Activated CD4-positive, alpha-beta T cell treated with anti-CD3 and anti-CD28 coated beads, Interleukin-10, Interleukin-2, amounts not matched to agents 100 ng/mL and 50 ng/mL, durations not matched to agents 16 hours and 8 hours (primary cell): ENCODE measurements at places on chromosomes 13 and 19.

- no peak for DNase-seq
These were observed 17.5 kb upstream of the CAMSAP3 start for GRCh38 chr19:7578127-7578526.

- no peak for DNase-seq
These were observed 16.1 kb upstream of the SACS start for GRCh38 chr13:23449398-23450162.

DNA sequence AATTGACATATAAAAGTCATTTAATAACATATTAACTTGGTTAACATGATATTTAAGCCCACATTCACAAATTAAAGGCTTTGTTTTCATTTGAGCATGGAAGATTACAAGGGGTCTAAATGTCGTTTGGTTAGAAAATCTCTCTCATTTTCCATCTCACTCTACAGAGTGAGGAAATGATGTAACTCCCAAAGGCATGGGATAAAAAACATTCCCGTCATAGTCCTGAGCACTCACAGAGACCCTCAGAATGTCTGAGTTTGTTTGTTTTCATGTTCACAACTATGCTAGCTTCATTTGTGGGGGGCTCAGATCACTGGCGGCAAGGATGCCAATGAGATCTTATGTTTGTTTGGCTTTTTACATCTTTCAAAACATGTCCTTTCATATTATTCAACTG, 307.5 kb downstream of the TBC1D4 start:
- no peak for DNase-seq

DNA sequence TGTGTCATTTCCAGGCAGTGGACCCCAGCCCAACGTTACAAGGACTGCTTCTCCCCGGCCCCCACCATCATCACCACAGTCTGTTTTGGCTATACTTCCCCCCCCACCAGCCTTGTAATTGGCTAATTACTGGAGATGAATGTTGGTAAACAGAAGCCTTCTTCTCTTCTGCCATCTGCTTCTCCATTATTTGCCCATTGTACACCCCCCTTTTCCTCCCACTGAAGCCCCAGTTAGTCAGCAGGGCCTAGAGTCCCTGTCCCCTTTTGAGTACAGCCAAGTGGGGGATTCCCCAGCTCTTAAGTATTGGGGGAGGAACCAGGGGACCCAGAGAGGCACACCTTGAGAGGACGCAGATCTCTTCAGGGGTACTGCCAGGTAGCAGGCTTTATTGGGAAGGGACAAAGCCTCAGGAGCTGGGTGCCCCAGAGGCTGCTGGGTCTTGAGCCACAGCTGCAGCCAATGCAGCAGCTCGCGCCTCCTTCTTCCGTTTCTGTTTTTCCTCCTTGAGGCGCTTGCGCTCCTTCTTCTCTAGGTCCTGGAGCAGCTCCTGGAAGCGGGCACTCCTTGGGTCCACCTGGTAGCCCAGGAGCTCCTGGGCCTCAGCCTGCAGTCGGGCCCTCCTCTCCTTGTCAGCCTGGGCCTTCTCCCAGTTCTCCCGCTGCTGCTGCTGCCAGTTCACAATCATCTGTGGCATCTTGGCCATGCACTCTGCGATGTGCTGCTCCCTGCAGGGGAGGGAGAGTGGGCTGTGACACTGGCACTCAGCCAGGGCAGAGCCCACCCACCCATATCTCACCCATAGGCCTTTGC, 3.0 kb downstream of the GADD45GIP1 start:
- no peak for DNase-seq

- DNase-seq: no peak
These were observed at the start of gene HRC for GRCh38 chr19:49155005-49155819. HRC (minus strand) TSS chr19:49155396; CDS start chr19:49155237, 159 bp downstream.

GRCh38 chr19:7000816-7001215, 20.4 kb downstream of the MBD3L2B start:
- no peak for DNase-seq

DNA sequence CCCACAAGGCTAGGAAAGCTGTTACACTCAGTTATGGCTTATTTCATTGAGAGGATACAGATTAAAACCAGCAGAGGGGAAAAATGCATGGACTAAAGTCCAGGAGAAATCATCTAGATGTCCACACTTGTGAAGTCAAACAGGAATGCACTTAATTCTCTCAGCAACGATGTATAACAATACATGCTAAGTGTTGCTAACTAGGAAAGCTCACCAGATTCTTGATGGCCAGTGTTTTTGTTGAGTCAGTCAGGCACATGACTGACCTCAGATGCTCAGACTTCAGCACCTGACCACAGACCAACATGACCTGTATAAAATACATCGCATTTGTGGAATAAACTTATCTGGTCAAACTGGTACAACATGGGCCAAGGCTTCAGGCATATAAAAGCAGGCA, 470.2 kb upstream of the PRR20A start:
- DNase-seq: no peak

- peak; percentile 26 for DNase-seq
These were observed 766 bp downstream of the CEBPG start for GRCh38 chr19:33374236-33374714.

- no peak for DNase-seq
These were observed 219.0 kb downstream of the MZT1 start for GRCh38 chr13:72508392-72508791.

DNA sequence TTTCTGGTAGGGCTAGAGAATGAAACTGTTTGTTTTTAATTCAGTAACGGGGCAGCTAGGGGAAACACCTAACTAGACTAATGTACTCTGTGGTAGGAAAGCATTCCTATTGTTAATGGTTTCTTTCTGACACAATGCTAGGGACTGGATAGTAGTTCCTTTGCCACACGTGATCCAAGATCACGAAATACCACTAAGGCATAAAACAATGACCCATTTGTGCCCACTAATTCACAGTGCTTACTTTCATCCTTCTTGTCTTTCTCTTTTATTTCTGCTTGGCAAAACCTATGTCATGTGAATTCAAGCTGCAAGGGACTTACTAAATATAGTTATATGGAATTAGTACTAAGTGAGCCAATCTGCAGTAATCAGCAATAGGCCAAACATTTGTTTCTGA, 834.1 kb upstream of the SLITRK6 start:
- DNase-seq: no peak

DNA sequence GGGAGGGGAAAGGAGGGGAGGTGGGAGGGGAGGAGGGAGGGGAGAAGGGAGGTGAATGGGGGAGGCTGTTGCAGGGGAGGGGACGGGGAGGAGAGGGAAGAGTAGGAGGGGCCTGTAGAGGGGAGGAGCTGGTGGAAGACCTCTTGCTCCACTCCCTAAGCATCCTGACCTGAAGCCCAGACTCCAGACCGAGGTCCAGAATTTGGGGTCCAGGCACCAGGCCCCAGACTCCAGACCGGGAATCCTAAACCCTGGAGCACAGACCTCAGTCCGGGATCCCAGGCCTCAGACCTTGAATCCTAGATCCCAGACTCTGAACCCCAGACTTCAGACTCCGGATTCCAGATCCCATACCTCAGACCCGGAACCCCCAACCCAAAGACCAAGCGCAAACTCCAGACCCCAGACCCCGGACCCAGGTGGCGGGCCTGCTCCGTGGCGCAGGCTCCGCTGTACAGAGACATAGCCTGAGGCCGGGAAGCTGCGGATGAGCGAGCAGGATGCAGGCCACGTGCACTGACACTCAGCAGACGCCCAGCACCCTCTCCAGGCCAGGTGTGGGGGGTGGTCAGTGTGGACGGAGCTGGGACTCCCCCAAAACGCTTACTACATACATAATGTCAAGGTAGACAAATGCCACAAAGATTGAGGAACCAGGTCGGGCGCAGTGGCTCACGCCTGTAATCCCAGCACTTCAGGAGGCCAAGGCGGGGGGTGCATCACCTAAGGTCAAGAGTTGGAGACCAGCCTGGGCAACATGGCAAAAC, 710 bp upstream of the BTBD2 start:
- peak; percentile 75 for DNase-seq

GRCh38 chr13:24071016-24071415, 89.5 kb upstream of the SPATA13 start:
- no peak for DNase-seq

DNA sequence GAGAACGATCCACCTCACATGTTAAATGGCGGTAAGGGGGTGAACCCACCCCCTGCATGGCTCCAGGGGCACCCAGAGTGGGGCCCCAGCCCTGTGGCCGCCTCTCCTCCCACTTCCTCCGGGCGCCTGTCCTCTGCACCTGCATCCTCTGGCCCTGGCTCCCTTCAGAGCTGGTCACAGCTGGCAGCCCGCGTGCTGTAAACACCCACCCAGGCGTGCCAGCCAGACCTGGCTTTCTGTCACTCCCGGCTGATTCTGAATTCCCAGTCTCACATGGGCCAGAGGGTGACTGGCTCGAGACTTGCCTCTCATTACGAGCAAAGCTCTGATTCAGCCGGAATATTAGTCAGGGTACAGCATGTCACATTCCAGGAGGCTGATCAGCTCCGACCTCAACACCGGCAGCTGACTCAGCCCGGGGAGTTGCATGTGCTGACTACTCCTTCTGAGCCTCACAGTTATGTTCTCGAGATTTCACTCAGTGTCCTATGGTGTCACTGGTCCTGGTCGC, 75.1 kb downstream of the GNG7 start:
- DNase-seq: peak; percentile 70

GRCh38 chr19:35088131-35088913, 27.3 kb upstream of the FXYD3 start:
- DNase-seq: no peak

DNA sequence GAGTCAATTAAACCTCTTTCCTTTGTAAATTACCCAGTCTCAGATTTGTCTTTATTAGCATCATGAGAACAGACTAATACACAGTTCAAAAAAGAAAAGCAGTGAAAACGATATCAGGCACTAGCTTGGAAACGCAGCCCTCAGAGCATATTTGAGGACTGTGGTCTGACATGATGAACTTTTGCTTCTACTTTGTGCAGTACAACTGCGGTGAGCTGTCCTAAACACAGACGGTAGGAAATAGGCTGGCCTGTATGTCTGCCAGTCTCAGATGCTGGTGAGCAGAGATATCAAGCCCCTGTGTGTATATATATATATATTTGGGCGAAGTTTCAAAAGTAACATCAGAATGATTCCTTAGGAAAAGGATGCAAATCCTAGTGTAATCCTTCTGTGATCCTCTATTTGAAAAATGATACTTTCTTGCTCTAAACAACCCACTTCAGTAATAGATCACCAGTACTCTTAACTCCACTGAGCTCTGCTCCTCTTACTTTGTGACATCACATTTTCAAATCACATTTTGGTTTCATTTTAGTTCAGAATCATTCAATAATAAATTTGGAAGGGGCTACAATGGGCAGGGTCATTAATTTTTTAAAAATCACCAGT, 74.4 kb downstream of the TNFRSF19 start:
- no peak for DNase-seq

GRCh38 chr19:35216833-35217648, 11.5 kb downstream of the FAM187B start:
- DNase-seq: peak; percentile 46

GRCh38 chr19:46515879-46516350, 20.2 kb upstream of the PNMA8B start:
- peak; percentile 45 for DNase-seq

- DNase-seq: no peak
These were observed 423.8 kb downstream of the KLF5 start for GRCh38 chr13:73482556-73482955.

- peak; percentile 16 for DNase-seq
These were observed 838 bp downstream of the PPP2R1A start for GRCh38 chr19:52190487-52191293.

- no peak for DNase-seq
These were observed 33.2 kb downstream of the ZNF787 start for GRCh38 chr19:56087647-56088496.

GRCh38 chr19:43607238-43608205, 4.4 kb upstream of the SRRM5 start:
- DNase-seq: no peak

DNA sequence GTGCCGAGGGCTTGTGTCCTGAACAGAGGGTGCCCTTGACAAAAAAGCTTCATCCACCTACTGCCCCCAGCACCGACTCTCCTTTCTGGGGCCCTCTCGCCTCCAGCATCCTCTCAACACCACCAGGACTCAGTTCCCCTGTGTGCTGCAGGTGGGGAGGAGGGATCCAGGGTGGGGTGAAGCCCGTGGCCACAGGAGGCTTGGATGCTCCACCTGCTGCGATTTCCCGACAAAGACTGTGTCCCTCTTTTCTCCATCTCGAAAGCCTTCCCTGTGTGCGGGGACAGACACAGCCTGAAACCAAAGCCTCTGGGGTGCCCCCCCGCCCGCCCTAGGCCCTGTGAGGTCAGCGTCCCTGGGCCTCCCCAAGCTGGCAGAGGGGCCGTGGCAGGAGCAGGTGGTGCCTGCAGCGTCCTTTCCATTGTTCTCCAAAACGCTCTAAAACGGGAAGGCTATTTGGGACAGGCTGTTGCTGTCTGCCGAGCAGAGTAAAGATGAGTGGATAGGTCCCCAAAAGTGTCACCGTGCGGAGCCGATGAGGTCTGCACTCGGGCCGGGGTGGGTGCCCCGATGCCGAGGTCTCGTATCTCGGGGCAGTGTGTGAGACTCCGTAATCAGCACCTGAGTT, 185.7 kb downstream of the PTPRS start:
- no peak for DNase-seq

GRCh38 chr13:58480061-58480460, 848.5 kb downstream of the PCDH17 start:
- no peak for DNase-seq

DNA sequence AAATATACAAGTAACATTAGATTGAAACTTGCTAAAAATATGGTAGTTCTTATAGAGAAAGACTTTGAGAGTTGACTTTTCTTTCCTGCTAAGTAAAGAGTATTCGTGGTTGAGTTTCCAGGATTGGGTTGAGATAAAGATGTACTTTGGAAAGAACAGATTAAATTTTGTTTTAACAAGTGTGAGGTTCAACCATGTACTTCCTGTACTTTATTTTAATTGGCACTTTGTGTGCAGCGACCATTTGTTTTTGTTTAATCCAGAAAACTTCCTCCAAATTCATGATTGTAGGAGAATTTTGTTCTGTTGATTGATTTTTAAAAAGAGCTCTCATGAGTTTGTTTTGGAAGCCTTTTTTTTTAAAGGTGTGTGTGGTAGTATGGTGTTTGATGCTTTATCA, 46.9 kb downstream of the PAN3 start:
- no peak for DNase-seq

DNA sequence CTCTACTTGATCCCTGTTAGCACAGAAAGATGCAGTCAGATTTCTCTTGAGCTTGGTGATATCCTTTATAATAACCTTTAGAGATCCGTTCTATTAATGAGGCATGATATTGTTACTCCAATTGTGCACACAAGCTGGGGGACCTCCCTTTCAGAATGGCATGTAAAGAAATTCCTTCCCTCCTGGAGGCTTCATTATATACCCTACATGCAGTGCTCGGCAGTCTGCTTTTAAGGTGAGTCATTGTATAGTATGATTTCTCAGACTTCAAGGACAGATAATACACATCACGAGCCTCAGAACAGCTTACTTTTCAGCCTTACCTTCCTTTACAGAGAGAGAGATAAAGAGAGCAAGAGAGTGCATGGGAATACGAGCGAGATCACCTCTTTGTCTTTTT, 261.3 kb downstream of the ATP8A2 start:
- no peak for DNase-seq

GRCh38 chr19:49635530-49636232, 4.3 kb downstream of the RRAS start:
- DNase-seq: no peak

GRCh38 chr13:77390391-77390790, 63.5 kb upstream of the MYCBP2 start:
- DNase-seq: no peak
